ENCODE measurements at places on chromosomes 6 and 20.
A peak's percentile ranks its signal among the peaks of the same experiment; 100 is the strongest.

GRCh38 chr6:140541288-140541687, 1166.8 kb upstream of the CITED2 start:
- peak; percentile 17 for DNase-seq

DNA sequence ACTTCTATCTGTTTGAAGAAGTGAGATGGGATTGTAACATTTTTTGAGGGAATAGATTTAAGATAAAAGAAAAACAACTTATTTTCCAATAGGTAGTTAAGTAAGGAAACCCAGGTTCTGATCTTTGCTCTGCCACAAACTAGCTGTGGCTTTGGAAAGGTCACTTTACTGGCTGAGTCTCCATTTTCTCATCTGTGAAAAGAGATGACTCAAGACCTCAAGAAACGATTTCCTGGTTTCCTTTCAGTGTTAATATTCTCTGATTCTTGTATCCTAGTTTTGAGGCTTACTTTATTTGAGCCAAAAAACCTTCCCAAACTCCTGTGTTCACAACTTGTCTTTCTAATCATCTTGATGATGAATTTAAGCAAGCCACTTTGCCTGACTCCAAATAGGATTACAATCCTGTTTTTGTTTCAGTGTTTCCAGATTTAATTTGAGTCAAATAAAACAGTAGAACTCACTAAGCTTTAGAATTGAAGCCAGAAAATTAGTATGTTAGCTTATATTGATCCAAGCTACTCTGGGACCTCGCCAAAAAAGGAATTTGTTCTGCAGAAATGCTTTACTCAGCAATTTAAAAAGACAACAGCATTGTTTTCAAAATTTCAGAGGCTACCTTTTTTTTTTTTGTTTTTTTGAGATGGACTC, 51.1 kb downstream of the ENPP1 start:
- no peak for DNase-seq

DNA sequence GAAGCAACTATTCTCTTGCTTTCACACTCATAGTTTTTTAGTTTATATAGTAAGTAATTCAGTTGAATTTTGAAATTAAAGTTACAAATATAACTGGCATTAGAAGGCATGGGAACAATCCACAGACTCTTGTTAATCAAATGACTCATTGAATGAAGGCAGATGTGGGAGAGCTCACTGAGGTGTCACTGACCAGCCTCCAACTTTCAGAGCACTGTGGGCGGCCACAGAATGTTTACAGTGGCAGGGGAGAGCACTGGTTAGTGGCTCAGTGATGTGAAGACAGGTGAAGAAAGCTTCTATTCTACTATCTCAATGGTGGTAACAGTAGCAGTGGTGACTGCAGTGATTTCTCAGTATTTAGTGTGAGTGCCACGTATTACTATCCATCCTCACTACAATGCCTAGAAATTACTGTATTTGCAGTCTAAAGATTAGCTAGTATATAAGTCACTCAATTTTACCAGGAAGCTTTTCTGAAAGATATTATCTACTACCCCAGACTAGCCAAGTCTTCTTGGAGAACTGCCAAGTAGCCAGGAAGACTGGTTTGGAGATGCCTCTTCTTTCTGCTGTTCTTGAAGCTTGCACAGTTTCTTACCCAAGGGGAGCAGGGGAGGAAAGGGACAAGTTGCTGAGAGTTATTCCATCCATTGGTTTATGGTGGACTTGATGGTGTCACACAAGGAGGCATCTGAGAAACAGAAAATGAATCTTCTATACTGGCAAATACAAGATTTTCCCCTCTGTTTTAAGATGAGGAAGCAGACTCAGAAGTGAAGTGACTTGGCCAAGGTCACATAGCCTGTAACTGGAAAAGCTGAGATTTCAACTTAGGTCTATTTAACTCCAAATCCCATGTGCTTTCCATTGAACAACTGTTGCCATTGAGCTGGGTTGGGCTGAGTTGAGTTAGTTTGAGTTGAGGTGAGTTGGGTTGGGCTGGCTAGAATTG, 231.2 kb downstream of the ANKRD60 start:
- DNase-seq, result no peak

GRCh38 chr6:48817333-48818051, 645.6 kb downstream of the MMUT start:
- DNase-seq, result no peak

DNA sequence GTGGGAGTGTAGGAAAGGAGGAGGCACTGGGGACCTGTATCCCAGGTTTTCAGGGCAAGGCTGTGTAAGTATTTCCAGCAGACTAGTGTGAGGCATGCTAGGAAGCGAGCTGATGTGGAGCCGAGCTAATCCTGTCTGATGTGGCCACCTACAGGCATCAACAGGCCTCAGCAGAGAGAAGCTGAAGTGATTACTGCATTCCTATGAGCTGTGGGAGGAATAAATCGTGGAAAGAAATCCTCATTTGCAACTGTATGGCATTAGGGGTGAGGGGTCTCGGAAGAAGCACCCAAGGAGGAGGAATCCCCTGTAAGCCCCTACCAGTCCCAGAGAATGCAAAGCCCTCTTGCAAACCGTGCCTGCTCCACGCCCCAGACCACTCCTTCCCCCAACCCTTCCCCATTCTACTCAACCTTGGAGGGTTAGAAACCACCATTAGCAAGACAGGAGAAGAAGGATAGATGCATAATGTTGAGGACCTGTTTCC, 41.6 kb downstream of the C6orf15 start:
- peak; percentile 76 for DNase-seq

GRCh38 chr6:47674673-47675072, 23.7 kb upstream of the ADGRF4 start:
- no peak for DNase-seq

DNA sequence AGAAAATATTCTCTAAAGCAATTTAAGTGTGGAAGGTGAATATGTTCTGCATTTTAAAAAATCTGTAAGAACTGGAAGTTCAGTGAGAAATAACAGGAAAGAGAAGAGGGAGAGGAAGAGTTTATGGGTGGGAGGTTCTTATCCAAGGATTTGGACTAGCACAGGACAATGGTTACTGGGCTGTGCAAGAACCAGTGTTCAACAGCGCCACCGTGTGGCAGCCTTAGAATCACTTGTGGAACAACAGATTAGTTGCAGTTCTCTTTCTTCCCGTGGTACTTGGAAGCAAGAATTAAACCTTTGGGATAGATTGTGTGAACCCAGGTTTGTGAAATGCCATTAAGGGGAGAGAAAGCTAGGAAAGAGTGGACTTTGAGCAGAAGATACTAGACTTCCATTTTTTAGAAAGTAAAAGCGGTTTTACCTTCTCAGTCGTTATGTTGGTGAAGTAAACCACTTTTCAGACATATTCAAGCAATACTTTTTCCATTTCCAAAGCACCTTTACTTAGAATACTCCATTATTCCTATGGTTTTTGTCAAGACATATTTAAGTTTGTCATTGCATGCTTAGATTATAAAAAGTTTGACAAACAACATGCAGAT, 436.7 kb downstream of the RNF144B start:
- peak; percentile 16 for DNase-seq

- DNase-seq, result peak; percentile 56
These were observed 16.8 kb upstream of the ARFGEF2 start for GRCh38 chr20:48904566-48905296.

Data from cerebellar cortex (tissue), 1 donor.